ENCODE measurements at places on chromosomes 2 and 18.

GRCh38 chr2:177506998-177507397 is 114.4 kb downstream of the AGPS start:
- DNase-seq = no peak

DNA sequence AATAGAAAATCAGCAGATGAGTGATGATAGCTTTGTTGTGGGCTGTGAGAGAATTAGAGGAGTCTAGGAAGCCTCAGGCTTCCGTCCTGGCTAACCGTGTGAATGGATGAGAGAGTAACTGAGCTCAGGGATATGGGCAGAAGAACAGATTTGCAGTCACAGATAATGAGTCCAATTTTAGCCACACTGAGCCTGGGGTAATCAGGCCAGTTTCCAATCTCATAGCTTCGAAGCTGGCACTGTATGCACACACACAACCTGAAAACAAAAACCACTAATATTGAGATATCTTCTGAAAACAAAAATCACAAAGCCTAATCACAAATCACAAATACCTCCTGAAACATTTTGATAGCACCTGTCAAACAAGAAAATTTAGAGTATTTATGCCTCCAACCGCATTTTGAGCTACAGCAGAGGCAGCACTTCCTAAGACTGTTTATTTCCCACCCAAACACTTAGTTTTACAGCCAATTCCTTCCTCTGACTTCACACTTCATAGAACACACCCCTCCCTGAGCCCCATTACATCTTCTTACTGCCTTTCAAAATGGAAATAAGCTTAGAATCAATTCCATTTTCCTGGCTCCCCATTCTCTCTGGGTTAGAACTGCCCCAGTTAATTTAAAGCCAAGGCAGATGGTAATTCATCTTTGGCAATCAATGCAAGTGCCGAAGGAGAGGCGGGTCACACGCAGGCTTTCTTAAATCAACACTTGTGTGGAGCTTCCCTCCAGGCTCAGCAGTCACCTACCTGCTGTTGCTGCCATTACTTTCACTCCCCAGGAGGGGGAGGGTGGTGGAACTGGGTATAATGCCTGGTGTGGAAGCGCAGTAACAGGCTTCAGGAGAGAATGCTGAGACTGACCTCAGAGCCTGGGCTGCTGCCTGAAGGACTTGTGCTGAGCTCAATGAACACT is 18.9 kb downstream of the TTR start:
- DNase-seq = no peak

DNA sequence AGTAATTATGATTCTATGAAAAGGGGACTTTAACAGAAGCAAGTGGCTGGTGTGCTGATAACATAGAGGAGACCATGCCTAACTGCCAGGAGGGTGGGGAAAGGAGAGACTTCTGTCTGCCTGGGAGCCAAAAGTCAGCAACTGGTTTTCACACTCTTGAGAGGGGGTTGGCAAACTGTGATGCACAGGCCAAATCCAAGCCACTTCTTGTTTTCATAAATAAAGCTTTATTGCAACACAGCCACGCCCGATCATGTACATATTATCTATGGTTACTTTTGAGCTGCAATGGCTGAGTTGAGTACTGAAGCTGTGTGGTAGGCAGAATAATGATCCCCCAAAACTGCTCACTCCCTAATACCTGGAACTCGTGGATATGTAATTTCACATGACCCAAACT is 208.4 kb downstream of the LNPK start:
- no peak for DNase-seq

DNA sequence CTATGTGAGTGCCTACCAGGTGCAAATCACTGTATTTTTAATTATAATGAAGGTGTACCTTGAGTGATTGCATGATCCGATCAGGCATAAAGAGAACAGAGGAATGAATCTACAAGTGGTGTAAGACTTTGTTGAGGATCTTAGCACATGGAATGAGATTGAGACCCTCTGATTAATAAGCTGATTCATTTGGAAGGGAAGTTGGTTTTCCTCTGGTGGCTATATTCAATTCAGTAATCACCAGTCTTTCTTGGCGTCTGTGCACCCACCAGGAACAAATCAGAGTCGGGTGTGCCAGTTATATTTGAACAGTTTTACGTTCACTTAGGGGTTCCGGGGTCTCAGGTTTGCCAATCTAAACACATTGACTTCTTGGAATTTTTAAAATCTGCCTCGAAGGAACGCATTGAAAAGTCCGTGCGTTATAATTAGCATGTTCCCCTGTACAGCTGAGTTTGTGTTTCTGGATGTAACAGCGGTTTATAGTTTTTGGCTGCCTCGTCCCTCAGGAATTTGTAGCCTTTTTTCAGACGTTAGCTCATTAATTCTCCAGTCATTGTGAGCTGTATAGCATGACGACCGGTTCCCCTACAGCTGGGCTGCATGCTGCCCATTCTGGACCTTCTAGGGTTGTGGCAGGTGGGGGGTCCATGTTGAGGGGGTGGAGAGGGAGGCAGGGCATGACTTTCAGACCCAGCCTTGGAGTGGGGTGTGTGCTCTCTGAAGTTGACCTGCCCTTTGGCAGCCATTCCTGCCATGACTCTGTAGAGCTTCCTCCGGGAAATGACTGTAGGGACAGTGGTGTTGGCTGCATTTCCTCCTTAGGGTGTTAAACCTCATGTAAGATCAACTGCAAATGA is 20.3 kb downstream of the MYO1B start:
- no peak for DNase-seq

- no peak for DNase-seq
These were observed 44.5 kb downstream of the ANO7 start for GRCh38 chr2:241232736-241233575.

Data from NCI-H1694 treated with DMSO at 0.1 percent for 48 hours (cell line).